Stimulated activated CD4-positive, alpha-beta T cell treated with anti-CD3 and anti-CD28 coated beads, Interleukin-12 subunit alpha, Interleukin-12 subunit beta, amount 100 ng/mL, for 4 hours (primary cell): ENCODE measurements at places on chromosomes 5 and 9.

DNA sequence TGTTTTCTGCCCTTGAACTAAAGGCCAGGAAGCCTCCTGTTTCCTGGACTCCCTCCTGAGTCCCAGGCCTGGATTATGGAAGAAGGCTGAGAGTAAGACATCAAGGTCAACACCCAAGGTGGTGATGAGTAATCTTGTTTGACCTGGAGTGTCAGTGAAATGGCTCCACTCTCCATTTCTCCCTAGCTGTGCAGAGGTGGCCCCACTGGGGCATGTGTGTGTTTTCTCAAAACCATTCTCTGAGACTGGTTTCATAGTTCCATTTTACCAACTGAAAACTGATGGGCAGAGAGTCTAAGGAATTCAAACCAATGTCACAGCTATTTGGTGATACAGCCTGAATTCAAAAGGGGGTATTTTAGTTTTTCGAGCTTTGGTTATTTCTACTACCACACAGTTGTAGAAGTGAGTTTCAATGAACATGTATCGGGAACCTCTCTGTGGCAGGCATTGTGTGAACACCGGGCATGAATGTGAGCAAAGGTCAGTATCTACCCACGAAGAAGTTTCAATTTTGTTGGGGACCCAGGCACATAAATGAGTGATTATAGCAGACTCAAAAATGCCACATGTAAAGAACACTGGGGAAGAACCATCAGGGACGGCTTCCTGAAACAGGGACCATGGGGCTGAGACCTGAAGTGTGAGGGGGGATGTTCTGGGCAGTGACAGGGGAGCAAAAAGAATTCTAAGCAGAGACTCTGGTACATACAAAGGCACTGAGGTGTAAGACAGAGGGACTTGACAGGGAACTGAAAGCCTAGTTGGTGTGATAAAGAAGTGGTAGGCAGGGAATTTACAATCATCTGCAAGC is 269.6 kb upstream of the KLF4 start:
- no peak for DNase-seq

GRCh38 chr5:157713830-157714595 is 17.2 kb upstream of the THG1L start:
- no peak for DNase-seq

DNA sequence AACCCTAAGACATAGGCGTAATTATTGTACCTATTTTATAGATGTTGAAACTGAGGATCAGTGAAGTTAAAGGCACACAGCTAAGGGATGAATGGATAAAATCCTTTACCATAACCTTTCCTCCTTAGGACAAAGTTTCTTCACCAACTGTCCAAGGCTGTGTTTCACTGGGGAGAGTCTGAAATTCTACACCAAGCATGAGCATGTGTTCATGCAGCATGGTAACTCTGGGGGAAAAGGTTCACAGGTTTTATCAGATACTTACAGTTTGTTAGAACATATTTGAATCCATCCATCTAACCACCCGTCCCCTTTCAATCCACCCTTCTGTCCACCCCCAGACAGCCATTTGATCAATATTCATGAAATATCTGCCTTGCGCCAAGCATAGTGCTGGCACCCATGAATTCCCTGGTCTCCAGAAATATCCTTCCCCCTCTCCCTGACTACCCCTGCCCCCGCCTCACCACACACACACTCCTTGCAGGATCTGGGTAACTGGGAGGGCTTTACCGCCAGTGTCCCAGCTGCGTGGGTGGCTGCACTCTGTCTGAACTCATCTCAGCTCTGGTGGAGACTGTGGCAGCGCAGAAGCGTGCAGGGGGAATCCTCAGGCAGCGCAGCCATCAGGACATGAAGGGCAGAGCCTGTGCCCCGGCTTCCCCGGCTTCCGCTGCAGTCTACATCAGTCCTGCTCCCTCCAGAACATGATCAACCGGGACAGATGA is 6.3 kb upstream of the KCNIP1 start:
- DNase-seq = no peak

DNA sequence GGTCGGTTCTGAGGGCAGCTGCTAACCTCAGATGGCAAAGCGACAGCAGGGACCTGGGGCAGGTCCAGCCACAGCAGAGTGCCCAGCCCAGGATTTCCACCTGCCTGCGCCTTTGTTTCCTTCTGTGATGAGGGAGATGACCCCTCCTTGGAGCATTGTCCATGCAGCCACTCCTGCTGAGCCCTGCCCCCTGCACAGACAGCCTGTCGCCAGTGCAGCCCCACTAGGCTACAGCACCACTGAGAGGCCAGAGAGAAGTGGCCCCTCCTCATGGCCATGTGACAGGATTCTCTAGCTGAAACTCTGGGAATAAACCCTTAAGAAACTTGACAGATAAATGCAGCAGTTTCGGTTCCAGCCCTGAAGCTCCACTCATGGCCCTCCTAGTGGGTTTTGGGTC is 10.5 kb upstream of the MRNIP start:
- DNase-seq = no peak

DNA sequence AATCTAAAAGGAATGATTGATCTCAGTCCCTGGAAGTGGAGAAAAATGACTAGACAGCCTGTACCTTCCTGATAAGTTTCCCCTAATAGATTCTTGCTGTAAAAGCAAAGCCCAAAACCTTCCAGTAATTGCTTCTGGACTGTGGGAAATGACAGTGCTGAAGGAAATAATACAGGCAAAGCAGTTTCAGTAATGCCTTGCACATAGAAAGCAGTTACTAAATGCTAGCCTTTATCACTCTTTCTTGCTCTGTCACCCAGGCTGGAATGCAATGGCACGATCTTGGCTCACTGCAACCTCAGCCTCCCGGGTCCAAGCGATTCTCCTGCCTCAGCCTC is 50.3 kb downstream of the MAP1B start:
- no peak for DNase-seq

GRCh38 chr5:104754311-104754995 is 1191.9 kb upstream of the NUDT12 start:
- DNase-seq = no peak

DNA sequence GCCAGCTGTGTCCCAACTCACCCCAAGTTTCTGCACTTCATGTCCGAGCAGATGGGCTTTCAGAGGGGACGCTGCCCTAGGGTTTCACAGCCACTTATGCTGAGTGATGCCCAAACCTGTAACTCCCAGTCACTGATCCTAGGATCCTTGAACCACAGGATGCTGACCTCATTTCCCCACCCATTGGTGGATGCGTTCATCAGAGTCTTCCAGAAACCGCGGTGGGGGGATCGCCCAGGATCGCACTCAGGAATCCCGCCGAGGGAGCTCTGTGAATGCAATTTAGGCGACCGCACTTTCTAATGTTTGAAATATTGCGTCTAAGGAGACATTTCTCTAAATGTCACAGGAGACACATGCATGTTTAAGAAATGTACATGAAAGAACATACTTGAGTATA is 212.3 kb upstream of the IRX4 start:
- DNase-seq = no peak

DNA sequence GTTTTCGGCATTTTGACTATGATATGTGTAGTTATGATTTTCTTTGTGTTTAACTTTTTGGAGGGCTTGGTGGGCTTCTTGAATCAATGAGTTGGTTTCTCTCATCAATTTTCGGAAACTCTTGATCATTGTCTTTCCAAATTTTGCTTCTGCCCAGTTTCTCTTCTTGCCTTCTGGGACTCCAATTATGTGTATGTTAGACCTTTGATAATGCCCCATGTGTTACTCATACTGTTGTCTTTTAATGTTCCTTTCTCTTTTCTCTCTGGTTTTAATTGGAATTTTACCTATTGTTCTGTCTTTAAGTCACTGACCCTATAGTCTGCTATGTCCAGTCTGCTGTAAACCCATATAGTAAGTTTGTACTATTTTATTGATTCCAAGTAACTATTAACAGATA is 41.5 kb downstream of the KCNIP1 start:
- no peak for DNase-seq

DNA sequence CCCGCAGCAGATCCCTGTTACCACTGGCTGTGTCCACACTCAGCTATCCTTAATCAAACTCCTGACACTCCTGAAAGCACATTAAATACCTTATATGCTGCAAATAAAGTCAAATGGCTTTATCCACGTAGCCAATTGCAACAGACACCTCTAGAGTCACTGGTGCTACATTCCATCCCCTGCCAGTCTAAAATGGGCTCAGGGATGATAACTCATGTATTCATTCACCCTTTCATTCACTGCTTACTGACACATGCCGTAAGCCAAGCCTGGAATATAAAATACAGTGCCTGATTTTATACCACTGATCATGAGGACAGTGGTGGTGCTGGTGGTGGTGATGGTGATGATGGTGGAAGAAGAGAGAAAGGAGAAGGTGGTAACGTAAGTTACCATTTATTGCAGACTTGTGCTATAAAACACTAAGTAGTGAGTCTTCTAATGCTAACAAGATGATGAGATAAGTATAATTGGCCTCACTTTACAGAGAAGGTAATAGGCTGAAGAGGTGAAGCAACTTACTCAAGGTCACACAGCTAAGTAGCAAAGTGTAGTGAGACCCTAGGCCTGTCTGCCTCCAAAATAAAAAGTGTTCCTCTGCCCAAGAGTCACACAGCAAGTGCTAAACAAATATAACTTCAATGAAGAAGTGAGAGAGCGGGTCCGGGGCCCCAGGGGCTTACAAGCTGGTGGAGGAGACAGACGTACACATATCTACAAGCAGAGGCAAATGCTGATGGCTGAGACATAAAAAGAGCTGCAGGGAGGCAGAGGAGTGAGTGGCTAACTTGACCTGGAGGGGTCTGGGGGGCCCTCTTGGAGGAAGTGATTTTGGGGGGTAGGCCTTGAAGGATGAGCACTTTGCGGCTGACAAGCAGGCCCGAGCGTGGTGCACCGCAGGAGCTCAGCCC is 1.2 kb downstream of the TTLL11 start:
- DNase-seq = no peak

DNA sequence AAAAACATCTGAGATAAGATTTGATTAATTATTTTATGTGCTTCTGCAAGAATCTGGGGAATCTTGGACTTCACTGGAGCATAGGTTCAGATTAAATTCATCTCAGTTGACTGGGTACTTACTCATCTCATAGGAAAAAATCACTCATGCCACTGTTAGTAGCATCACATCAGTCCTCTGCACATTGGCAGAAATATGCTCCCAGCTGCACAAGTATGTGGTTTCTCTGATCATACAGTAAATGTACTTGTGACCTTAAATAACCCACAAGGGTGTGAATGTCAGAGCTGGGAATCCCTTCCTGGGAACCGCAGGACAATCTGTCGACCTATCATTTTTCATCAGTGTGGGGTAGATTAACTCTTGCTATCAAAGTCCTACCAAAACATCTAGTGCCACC is 203.7 kb upstream of the SLC24A2 start:
- DNase-seq = no peak

- no peak for DNase-seq
Measured at GRCh38 chr5:62066761-62067277, 239.2 kb upstream of the KIF2A start.

DNA sequence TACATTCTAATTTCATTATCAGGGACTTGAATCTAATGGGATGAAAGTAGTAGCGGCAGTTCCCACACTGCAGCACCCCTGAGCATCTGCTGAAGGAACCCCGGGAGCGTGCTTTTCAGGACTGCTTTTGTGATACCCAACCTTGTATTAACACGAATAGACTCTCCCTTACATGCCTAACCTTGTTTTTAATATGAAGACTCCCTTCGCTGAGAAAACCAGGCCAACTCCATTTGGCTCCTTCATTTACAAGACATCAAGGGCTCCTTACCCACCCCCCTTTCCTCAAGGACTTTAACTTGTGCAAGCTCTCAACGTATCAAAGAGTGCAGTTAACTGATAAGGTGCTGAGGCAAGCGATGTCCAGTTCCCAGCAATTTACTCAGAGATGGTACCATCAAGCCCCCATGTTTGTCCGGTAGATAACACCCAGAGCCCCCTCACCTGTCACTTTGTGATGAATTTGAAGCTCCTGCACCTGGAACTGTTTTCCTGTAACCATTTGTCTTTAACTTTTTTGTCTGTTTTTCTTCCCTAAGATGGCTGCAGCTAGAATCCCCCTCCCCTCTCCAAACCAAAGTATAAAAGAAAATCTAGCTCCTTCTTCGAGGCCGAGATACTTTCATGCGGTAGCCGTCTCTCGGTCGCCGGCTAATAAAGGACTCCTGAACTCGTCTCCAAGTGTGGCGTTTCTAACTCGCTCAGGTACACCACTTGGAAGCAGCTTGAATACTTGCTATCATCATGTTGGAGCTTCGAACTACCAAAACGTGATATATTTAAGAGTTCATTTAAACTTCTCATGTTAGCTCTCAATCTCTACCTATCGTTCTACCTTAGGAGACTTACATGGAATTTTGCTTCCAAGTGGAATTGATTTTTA is 10.7 kb downstream of the HNRNPH1 start:
- no peak for DNase-seq

DNA sequence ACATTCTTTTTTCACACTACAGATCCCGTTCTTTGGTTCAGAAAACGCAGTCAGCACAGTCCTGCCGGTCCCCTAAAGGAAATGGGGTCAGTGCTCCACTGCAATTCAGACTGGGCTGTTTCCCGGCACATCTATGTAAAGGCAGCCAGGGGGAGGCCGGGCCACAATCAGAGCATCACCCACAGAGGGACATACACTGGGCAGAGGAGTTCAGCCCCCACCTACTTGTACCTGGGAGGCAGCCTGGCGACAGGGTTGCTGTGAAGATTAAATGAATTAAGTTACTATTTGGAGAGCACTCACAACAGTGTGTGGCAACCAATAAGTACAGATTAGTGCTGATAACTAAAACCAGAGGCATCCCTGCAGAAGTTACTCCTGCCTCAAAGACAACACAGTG is 4.5 kb downstream of the PTPN3 start:
- DNase-seq = no peak

DNA sequence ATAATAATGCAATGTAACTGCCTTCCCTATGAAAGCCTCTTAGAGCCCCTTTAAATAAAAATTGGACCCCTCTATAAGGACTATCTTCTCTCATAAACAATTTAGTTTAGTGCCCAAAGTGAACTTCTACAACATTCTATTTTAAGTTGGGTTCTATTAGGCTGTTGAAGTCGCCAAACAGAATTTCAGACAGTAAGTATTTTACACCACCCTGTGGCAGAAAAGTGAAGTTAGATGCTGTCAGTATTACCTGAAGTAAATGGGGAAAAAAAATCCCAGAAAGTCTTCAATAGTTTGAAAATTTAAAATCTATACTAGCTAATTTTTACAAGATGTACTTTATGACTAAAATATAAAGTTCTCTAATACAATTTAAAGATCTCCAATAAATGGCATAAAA is 29.5 kb downstream of the CAAP1 start:
- DNase-seq = no peak

GRCh38 chr5:111144352-111144930 is 52.3 kb downstream of the WDR36 start:
- no peak for DNase-seq

- no peak for DNase-seq
Measured at GRCh38 chr5:160618286-160618685, 196.6 kb downstream of the PTTG1 start.

GRCh38 chr9:15219546-15219945 is 87.5 kb downstream of the TTC39B start:
- DNase-seq = no peak
